K562 (cell line): ENCODE measurements at places on chromosomes 3 and 15. TPM values are rescaled to one million over a fixed set of nuclear protein-coding genes. Genes with fewer than 3 reads are reported as not detected.

CDCP1 gene
- 13.9 and 16.4 TPM in 2 replicates for total RNA-seq

LNP1 gene
- 3.0 and 3.4 TPM in 2 replicates for total RNA-seq

FBXL2 gene
- 1.6 and 2.2 TPM in 2 replicates for total RNA-seq

- peak; percentile 59 for DNase-seq
Observed at GRCh38 chr15:33737687-33738601, 230.4 kb upstream of the CHRM5 start.

GRCh38 chr15:49674370-49674769 is 53.5 kb downstream of the DTWD1 start:
- DNase-seq = no peak

GRCh38 chr15:73746883-73747282 is 6.3 kb downstream of the INSYN1 start:
- DNase-seq = no peak

GRCh38 chr3:61724183-61724582 is 162.8 kb downstream of the PTPRG start:
- DNase-seq = no peak

- no peak for DNase-seq
Observed at GRCh38 chr3:13217736-13218540, 144.7 kb upstream of the IQSEC1 start.
